Activated CD8-positive, alpha-beta T cell treated with anti-CD3 and anti-CD28 coated beads, Interleukin-2, amount 10 ng/mL, durations not matched to agents 7 days and 5 days (primary cell): ENCODE measurements at places on chromosomes 1 and 21. TPM values are rescaled to one million over a fixed set of nuclear protein-coding genes. Genes with fewer than 3 reads are reported as not detected.

DNA sequence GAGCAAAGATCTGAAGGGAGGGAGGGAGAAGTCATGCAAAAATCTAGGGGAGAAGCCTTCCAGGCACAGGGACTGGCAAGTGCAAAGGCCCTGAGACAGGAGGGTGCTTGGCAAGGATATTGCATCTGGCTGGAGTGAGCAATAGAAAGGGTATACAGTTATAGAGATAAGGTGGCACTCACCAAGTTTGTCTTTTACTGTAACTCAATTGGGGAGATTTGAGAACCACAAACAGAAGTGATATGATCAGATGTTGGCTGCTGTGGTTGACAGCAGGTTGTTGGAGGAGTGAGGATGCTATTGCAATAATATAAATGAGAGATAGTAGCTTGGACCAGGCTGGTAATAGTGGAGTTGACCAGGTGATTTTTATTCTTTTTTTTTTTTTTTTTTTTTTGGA lies 25.6 kb downstream of the MCOLN3 start:
- no peak for DNase-seq

SYT14 gene
- not detected for total RNA-seq

DPT gene
- total RNA-seq: not detected

RYR2 gene
- not detected for total RNA-seq

DNA sequence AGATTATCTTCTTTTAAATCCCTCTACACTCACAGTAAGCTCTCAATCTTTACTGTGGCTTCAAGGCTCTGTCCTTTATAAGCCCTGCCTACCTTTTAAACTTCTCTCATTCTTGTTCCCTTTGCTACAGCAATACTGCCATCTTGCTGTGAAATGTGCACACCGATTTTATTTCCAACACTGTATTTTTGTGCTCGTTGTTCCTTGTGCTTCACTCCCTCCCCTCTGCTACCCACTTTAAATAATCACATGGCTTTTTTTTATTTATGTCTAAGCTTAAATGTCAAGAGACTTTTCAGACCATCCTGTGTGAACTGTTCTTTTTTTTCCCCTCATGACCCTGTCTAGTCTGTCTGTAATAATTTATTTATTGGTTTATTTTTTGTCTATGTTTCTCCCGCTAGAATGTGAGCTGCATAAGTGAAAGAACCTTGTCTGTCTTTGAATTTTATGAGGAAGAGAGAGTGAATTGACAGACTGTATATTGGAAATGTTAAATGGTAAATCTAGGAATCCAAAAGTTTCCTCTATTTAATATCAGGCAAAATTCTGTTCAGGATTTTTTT lies 45.7 kb downstream of the ABCD3 start:
- DNase-seq: peak; percentile 25

GRCh38 chr1:23869051-23869450 lies 961 bp upstream of the FUCA1 start:
- no peak for DNase-seq
